ENCODE measurements at places on chromosomes 11 and 22.

DNA sequence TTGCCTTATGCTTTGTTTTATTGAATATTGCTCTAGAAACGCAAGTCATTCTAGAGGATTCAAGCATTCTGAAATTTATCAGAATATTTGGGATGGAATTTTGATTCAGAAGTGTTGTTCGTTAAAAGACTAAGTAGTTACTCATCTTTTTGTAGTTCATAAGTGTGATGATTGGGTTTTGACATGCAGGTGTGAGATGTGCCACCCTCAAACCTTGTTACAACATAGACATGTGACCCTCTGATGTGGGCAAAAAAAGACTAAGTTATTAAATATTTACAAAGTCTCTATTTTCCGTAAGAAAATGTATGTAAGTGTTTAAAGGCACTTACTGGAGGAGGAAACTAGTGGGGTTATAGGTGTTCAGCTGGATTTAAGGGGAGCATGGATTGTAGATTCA is 8.9 kb downstream of the YWHAH start:
- no peak for DNase-seq

- DNase-seq, result peak; percentile 75
Measured at GRCh38 chr11:96045622-96046456, 121.9 kb upstream of the MTMR2 start.

- DNase-seq, result no peak
Measured at GRCh38 chr11:45085646-45086501, 60.6 kb upstream of the PRDM11 start.

- DNase-seq, result no peak
Measured at GRCh38 chr22:47369020-47369419, 606.6 kb downstream of the TBC1D22A start.

DNA sequence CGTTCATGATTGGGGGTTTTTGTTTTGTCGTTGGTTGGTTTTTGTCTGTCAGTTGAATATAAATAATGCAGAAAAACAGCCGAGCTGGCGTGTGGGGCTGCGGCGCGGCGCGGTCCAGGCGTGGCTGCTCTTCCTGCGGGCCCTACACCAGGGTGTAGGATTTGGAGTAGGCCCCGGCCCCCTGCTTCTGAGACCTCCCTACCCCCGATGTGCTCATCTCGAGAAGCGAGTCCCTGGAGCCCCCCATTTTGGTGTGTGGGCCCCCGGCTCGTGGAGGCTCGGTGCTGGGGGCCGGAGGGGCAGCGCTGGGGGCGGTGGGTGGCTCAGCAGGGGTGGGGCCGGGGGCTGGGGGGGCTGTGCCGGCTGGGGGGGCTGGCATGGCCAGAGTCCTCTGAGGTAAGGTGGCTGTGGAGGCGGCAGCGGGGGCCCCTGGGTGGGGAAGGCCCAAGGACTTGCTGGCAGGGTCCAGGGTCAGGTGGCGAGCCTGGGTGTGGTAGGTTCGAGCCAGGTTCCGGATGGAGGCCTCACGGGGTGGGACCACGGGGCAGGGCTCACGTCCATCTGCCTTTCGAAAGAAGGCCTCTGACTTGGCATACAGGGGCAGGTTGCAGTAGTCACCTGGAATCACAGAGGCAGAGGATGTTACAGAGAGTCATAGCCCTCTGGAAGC is 100.7 kb downstream of the CEP164 start:
- DNase-seq, result no peak

DNA sequence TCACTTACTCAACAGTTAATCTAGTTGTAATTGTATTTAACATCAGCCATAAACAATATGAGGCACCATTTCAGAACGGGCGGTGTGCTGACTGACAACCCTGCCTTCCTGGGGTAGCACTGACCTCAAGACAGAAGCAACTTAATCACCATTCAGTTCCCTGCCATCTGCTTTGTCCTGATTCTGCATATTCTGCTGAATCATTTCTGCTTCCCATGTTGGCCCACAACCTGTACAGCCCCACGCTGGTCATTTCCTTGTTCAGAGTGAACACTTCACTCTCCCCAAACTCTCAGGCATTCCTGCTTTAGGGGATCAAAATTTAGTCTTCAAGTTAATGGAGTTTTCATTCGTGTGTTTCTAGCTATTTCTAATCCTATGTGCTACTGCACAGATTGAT is 132.3 kb upstream of the ZBED5 start:
- DNase-seq, result no peak

GRCh38 chr11:117097389-117098268 is 599 bp downstream of the SIK3 start:
- DNase-seq, result no peak

GRCh38 chr11:107592231-107592590 is 1.3 kb downstream of the ELMOD1 start:
- no peak for DNase-seq

DNA sequence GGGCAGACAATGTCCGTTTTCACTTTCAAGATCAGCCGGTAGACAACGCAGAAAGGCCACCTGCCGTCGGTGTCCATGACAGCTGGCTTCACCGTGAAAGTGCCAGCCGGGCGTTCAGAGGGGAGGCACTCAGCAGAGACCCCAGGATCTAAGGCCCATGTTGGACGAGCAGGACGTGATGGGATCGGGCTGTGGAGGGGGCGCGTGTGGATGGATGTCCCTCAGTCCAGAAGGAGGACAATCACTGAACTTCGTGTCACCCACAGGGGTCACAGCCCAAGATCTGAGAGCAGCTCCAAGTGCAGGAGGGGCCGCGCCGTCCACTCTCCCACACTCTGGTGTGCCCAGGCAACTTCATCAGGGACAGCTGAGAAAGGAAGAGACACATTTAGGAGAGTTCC is 164.4 kb downstream of the BRD1 start:
- DNase-seq, result no peak

- no peak for DNase-seq
Measured at GRCh38 chr11:77084581-77085191, 17.9 kb downstream of the CAPN5 start.

GRCh38 chr22:24731761-24732160 is 42.8 kb downstream of the PIWIL3 start:
- no peak for DNase-seq

GRCh38 chr22:24893341-24894070 is 53.0 kb downstream of the LHFPL7 start:
- DNase-seq, result no peak

DNA sequence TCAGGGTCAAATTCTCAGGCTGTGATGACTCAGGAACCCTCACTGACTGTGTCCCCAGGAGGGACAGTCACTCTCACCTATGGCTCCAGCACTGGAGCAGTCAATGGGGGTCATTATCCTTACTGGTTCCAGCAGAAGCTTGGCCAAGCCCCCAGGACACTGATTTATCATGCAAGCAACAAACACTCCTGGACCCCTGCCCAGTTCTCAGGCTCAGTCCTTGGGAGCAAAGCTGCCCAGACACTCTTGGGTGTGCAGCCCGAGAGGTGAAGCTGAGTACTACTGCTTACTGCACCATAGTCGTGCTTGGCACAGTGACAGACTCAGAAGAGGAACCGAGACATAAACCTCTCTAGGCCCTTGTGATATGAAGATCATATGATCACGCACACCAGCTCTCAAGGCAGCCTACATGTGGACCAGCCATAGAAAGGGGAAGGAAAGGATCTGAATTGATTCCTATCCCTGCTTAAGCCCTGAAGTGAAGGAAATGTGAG is 58.2 kb downstream of the ZNF280B start:
- DNase-seq, result no peak

GRCh38 chr11:125079151-125079877 is 16.2 kb downstream of the SLC37A2 start:
- no peak for DNase-seq

DNA sequence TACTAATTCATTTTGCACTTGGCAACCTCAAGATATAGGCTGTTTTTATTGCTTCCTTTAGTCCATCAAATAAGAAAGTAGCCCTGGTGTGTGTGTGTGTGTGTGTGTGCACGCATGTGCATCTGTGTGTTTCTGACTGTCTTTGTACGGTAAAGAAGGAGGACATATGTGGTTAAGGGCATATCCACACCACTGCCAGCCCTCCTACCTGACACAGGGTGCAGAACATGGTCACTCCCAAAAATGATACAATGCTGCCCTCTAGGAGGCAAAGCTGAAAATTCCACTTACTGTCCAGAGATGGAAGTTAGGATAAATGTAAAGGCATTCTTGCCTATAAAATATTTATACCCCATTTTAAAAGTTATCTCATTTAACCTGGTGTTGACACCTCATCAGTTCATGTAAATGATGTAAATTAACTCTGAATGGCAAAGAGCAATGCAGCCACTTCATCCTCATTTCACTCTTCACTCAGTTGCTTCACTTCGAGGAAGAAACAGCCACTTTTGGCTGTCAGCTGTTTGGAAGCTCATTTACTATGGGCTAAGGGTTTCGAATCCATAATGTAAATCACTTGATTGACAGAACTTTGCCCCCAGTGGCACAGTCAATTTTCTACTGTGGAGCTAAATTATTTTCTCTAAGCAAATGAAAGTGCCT is 83.1 kb upstream of the MTNR1B start:
- DNase-seq, result peak; percentile 70

- no peak for DNase-seq
Measured at GRCh38 chr11:99630629-99631028, 609.9 kb downstream of the CNTN5 start.

- no peak for DNase-seq
Measured at GRCh38 chr11:126581871-126582648, 226.6 kb downstream of the ST3GAL4 start.

DNA sequence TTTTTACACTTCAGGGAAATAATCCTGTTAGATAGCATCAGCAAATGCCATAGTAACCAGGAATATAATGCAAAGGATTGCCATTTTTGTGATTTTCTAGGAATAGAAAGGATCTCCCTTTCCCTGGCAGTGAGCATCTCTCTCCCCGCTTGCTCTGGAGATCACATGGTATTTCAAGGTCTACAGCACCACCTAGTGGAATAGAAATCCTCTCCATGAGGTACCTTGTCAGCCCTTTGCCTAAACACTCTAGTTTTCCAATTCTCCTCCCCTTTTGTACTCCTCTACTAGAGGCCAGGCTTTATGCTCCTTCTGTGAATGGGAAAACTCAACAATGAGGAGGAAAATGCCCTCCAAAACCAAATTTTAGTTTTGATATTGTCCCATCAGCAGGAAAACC is 78.4 kb downstream of the XRRA1 start:
- DNase-seq, result peak; percentile 71

GRCh38 chr11:22371160-22371559 is 33.0 kb downstream of the SLC17A6 start:
- DNase-seq, result no peak

GRCh38 chr22:46858181-46858771 is 95.8 kb downstream of the TBC1D22A start:
- DNase-seq, result no peak

All from fibroblast of pulmonary artery (primary cell).